ENCODE measurements at places on chromosomes 2 and 18. TPM values are rescaled to one million over a fixed set of nuclear protein-coding genes. Genes with fewer than 3 reads are reported as not detected.

The FAM124B gene
- total RNA-seq, result not detected

The NEURL3 gene
- total RNA-seq, result 0.29 TPM

The MOGAT1 gene
- not detected for total RNA-seq

The ELOA2 gene
- total RNA-seq, result not detected

The GTF2A1L gene
- total RNA-seq, result 1.1 TPM

The INHA gene
- 0.29 TPM for total RNA-seq

The UBE2F gene
- 45.1 TPM for total RNA-seq
